Stimulated activated CD8-positive, alpha-beta memory T cell treated with anti-CD3 and anti-CD28 coated beads, Interleukin-4, amount 100 ng/mL, for 1 hour (primary cell): ENCODE measurements at places on chromosomes 5 and 9.

DNA sequence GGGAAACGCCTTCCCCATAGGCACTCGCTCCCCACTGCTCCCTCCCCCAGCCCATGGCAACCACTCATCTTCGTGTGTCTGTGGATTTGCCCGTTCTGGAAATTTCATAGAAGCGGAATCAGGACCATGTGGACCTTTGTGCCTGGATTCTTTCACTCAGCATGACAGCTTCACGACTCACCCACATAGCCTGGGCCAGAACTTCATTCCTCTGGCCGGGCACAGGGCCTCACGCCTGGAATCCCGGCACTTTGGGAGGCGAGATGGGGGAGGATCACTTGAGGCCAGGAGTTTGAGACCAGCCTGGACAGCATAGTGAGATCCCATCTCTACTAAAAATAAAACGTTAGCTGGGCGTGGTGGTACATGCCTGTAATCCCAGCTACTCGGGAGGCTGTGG is 12.1 kb upstream of the DIPK1B start:
- no peak for DNase-seq

GRCh38 chr5:30604648-30605262 is 588.7 kb upstream of the CDH6 start:
- no peak for DNase-seq

- DNase-seq, result no peak
These were observed 19.1 kb downstream of the PTGS1 start for GRCh38 chr9:122389799-122390481.

GRCh38 chr5:125109816-125110215 is 363.4 kb upstream of the ZNF608 start:
- DNase-seq, result no peak

DNA sequence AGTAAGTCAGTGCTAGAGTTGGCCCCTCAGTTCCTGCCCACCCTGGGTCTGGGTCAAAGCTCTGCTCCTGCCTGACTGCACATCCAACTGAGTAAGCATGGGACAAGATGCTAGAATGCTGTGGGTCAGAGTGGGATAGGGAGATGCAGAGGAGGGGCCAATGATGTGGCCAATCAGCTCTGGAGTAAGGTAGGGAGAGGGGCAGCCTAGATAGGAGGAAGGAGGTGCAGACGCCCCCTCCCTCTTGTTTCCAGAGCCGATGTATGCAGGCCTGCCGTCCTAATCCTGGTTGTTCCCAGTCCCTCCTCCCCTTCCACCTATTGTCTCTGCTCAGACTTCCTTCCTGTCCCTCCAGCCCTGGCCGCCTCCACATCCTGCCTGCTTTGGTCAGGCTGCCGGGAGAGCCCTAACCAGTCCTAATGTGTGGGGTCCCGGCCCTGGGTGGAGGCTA is 1.3 kb downstream of the ARAP3 start:
- DNase-seq, result no peak

DNA sequence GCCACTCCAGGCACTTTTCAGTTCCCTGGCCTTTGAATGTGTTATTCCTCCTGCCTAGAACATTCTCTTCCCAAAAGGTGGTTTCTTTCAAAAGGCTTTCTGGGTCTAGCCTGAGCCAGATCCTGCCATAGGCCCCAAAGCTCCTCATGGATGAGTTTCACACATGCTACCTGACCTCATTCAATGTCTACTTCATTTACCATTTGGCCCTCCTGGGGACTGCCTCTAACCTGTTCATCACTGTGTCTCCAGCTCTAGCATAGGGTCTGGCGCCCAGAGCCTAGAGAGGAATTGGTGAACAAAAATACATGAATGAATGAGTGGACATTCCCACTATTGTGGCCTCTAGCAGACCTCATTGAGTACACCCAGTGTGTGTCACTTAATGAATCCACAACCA is 5.4 kb upstream of the P4HA2 start:
- no peak for DNase-seq

GRCh38 chr9:37947977-37948376 is 44.0 kb upstream of the SLC25A51 start:
- DNase-seq, result no peak

DNA sequence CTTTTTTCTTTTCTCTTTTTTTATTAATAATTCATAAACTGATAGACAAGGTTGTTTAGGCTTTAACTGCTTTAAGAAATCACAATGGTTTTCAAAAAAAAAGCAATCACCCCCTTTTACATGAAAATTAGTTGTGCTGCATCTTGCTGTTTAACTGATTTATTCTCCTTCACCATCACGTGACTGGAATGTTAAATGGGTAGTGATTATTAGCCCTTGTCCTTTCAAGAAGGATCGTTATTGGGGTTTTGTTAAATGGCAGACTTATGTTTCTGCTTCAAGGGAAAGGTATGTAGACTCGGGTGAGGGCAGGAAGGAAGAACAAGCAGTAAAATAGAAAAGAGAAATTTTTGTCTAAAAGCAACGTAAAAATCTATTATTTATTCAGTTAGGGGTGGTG is 175.6 kb upstream of the TLE4 start:
- DNase-seq, result no peak

DNA sequence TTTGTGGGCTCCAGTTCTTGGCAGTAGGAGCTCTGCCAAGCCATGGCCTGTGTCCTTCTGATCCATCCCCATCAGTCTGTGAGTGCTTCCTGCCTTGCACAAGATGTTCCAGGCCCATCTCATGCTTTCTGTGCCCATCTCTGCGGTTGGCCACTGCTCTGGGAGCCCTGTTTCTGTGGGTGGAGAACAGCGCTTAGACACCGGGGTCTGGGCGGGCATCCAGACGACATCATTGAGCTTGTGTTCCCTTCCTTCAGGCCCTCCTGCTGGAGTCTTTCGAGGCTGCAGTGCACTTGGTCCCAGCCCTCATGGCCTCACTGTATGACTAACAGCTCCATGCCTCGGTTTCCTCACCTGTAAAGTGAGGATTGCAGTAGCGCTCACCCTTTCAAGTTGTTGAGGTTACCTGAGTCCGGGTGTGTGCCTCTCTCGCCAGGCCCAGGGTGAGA is 14.9 kb upstream of the CARD19 start:
- no peak for DNase-seq

DNA sequence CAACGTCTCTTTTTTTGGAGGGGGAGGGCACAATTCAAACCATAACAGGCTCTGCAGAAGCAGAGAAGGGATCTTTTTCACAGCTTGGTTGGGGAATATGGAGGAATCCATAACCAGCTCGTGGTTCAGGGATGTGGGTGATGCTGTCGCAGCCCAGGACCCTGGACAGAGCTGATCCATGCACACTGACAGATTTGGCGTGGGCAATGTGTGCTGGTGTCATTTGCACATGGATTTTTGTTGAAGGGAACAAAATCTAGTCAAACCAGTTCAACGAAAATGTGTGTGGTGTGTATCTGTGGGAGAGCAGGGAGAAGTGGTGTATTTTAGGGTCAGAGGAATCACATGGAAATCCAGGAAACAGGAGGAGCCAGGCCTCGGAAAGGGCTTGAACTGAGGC is 4.2 kb downstream of the DOCK2 start:
- DNase-seq, result no peak

GRCh38 chr9:130779153-130779855 is 55.8 kb upstream of the ABL1 start:
- no peak for DNase-seq

- DNase-seq, result no peak
These were observed 21.7 kb downstream of the SPAAR start for GRCh38 chr9:35930989-35931388.
